NCI-H526 treated with DMSO at 0.1 percent for 48 hours (cell line): ENCODE measurements at places on chromosomes 11 and 22.

- no peak for DNase-seq
Measured at GRCh38 chr22:38973289-38974169, 8.6 kb upstream of the APOBEC3B start.

DNA sequence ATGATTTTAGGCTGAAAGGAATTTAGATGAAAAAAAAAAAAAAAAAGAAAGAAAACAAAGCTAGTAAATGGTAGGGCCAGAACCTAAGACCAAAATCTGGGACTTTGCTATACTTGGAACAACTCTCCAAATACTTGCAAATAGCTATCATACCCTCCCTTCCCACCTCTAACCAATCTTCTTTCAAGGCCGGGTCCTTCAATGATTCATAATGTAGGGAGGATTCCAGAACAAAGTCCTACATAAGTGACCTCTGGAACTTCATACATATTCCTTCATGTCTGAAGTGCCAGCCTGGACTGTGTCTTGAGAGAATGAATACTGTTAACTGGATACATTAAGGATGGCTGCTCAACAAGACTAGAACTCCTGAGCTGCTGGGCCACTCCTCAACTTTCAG is 9.9 kb downstream of the STK33 start:
- DNase-seq = no peak

DNA sequence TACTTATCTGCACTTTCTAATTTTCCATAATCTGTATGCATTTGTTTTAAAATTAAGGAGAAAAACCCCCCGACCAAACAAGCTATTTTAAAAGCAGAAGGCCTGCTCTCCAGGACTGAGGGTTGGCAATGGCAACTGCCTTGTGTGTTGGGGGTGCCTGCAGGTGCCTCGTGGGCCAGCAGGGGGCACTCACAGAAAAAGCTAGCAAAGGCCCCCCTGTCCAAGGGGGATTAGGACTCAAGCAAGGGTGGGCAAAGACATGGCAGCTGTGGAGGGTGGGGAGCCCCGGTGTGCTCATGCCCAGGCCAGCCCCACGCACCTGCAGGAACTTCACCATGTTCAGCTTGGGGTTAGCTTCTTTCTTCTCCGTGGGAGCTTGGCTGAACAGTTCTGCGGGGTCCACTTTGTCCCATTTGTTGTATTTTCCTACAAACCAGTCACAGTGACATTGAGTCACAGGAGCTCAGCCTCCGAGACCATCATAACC is 10.3 kb downstream of the TOP3B start:
- DNase-seq = no peak

DNA sequence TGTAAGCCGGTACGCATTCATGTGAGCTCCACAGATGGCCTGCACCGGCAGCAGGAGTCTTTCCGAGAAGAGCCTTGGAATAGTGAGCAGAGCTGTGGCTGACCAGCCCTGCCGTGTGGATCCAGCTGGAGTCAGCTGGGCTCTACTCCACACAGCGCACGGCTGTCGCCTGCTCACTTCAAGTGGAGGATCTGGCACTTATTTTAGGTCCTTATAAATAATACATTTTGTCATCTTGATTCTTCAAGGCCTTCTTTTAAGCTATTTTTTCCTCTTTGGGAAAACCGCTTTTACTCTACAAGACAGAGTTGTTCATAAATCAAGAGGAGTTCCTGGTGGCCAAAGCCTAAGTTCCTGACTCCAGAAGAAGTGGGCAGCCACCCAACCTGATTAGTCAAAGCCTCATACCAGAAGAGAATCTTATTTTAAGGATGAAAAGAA is 93.8 kb downstream of the KCNC1 start:
- DNase-seq = no peak

DNA sequence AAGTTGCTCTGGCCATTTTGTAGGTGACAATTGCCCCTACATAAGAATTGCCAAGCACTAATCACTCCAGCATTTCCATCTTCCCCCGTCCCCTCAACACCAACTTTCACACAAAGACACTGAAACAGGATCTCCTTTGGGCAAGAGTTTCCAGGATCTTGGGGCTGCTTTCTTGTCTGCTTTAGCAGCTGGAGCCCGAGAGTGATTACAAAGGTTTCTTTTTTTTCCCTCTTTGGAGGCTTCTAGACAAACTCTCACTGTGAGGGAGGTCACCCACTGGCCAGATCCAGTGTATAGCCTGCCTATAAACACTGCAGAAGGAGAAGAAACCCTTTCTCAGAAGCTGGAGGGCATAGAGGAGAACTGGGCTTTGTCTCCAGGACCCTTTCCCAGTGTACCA is 92.5 kb downstream of the APIP start:
- DNase-seq = no peak

- no peak for DNase-seq
Measured at GRCh38 chr11:129323896-129324502, 51.6 kb upstream of the BARX2 start.

GRCh38 chr11:67614730-67615714 is 8.3 kb downstream of the NDUFV1 start:
- DNase-seq = no peak

DNA sequence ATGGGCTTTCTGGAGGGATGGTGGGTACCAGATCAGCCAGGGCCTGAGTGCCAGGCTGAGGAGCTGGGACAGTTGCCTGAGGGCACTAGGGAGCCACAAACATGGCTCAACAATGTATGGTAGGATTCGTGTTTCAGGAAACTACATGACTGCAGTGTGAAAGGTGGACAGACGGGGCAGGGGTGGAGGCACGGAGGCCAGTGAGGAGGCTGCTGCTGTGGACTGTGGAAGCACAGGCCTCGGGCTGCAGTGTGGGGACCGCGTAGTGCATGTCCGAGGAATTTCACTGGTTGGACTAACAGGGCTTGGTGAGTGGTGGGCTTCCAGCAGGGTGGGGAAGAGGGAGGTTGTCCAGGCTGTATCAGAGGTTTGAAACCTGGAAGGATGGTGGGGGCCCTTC is 7.8 kb downstream of the P2RY2 start:
- DNase-seq = no peak

DNA sequence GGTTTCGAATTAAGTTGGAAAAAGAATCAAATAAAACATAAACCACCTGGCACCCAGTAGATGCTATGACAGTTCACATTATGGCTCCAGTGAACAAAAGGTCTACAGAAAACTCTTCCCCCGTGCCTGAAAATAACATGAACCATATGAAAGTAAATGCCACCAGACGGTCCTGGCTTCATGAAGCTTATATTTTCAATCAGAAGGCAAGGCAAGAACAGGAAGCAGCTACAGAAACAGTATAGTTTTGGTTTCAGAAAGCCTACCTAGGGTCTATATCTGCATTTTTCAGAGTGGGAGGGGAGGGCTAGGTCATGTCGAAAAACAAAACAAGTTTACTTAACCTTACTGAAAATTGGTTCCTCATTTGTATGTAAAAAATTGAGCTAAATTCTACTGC is 9.8 kb downstream of the RAB30 start:
- no peak for DNase-seq

GRCh38 chr11:78651923-78652842 is 77.5 kb upstream of the NARS2 start:
- DNase-seq = no peak
